ENCODE measurements at places on chromosomes 12 and 14.

DNA sequence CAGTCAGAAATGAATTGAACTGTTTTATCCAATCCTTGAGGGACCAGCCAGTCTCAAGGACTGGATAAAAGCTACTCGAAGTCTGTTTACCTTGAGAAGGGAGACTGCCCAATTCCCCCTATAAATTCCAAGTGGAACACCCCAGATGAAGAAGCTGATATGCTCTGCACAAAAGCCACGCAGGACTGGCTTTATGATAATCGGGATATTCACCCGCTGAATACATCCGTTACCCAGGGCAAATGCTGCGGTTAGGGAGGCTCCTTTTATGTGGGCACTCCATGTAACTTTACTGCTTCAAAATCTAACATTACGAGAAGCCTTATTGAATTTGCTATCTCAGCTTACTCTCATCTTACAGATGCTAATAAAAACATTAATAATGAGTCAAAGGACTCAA is 119.1 kb downstream of the DENND5B start:
- no peak for DNase-seq

DNA sequence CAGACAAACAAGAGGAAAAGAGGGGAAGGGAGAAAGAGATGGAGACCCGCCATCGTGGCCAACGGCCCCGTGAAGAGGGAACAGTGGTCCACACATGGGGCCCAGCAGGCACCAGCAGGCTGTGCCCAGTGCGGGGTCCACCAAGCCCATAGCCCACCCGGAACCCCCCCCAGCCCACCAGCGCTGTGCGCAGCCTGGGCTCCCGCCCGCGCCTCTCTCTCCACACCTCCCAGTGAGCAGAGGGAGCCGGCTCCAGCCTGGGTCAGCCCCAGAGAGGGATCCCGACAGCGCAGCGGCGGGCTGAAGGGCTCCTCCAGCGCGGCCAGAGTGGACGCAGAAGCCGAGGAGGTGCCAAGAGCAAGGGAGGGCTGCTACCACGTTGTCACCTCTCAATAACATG is 105.0 kb upstream of the TMTC1 start:
- DNase-seq, result no peak

DNA sequence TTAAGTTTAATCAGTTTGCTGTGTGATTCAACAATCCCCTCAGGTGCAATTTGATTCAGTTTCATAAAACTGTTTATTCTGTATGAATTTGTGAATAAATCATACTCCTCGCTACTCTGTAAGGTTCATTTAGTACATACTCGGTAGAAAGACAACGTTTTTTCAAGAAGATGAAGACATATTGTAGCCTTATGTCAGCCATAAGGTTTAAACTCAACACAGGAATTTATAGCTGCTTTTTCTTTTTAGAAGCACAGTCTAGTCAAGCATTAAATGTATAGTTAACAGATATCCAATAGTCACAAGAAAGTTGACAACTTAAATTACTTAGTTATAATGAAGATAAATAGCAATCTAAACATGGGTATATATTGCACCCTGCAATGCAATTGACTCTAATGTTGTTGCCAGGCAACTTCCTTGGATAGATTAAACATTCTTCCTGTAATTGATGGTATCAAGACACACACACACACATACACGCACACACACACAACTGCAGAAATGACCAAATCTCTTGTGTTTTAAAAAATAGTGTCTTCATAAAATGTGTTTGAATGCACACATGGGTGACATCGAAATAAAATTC is 151.5 kb upstream of the MGAT4C start:
- no peak for DNase-seq

GRCh38 chr12:3225796-3226180 is 148.6 kb downstream of the TSPAN9 start:
- no peak for DNase-seq

- no peak for DNase-seq
Measured at GRCh38 chr12:103973909-103974308, 8.2 kb downstream of the TDG start.

DNA sequence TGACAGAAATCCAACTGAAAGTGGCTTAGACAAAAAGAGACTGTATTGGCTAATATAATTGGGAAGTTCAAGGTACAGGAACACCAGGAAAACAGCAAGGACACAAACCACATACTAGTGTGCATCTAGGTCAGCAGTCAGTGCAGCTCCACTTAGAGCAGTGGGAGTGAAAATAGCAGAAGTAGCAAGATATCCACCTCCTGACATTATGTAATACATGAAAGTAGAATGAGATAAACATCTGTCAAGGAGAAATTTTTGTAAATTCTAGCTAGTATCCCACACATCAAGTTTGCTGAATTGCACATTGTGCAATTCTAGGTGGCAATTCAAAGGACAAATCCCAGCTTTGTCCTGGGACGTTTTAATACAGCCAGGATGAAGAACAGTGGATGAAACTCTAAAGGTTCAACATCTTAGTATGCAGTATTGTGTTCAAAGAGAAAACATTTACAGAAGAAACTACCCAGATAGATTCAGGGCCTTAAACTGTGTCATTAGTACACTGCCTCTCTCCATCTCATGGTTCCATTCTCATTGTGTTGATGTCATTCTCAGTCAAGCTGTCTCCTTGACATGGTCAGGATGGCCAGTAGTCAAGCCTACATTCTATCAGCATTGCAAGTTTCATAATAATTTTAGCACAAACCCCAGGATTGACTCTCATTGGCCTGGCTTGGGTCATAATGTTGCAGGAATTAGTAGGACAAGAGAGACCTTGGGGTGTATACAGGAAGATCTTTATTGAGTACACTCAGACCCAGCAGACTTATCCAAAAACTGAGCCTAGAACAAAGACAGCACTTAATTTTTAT is 56.8 kb downstream of the SDR9C7 start:
- DNase-seq, result no peak

DNA sequence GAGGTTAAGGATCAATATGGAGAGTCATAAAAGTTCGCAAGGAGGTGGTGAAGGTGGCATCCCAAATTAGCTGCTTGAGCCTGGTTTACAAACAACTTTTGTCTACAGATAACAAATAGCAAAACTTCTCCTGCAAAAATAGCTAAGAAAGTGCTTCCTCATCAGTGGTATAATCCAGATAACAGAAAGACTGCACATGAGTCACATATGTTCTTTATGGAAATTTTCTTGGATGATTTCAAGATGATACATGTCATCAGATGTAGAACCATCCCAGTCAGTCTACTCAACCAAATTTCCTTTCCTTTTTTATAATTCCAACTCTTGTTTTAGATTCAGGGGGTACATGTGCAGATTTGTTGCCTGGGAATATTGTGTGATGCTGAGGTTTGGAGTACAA is 133.0 kb downstream of the BTG1 start:
- DNase-seq, result no peak

GRCh38 chr12:121713257-121713777 is 765 bp downstream of the TMEM120B start:
- DNase-seq, result no peak

- no peak for DNase-seq
Measured at GRCh38 chr14:103483600-103483999, 39.0 kb downstream of the CKB start.

DNA sequence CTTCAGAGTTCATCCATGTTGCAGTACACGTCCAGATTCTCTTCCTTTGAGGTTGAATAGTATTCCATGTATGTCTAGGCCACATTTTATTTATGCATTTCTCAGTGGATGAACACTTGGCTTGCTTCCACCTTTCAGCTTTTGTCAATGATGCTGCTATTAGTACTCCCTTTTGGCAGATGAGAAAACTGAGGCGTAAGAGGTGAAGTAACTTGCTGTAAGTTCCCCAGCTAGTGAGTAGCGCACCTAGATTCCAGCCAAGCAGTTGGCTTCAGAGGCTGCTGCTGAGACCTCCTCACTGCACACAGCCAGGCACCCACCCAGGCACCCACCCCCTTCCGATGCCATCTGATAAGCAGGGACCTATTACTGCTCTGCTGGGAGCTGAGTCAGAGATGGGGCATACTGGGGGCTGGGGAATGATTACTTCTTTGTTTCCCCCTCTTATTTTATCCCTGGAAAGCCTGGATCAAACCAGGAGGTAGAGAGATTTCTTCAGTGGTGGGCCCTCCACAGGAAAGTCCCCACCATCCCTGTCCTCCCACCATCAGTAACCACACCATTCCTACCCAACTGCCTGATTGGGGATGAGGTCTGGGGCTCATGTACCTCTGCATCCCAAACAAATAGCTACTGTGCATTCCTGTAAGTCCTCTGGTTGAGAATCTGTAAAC is 234.6 kb downstream of the PCNX1 start:
- no peak for DNase-seq

Data from activated T-helper 1 cell treated with Interleukin-2 at 50 U/mL for 16 hours (primary cell).